OCI-M1 (cell line): ENCODE measurements at places on chromosomes 13 and 19.

DNA sequence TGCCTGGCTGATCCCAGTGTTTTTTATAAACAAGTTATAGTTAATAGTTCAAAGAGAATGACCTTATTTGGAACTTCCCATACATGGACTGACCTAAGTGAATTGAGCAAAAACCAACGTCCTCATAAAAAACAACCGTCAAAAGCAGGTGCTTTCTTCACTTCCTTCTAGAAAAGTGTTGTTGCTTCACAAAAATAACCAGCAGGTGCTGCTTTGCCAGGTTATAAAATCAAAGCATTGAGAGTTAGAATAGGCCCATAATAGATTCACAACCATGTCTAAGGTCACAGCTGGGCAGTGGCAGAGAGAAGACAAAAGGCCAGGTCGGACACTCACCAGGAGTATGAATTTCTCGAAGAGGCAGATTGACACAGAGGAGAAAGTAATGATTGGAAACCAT lies 9.5 kb downstream of the RUBCNL start:
- no peak for DNase-seq

DNA sequence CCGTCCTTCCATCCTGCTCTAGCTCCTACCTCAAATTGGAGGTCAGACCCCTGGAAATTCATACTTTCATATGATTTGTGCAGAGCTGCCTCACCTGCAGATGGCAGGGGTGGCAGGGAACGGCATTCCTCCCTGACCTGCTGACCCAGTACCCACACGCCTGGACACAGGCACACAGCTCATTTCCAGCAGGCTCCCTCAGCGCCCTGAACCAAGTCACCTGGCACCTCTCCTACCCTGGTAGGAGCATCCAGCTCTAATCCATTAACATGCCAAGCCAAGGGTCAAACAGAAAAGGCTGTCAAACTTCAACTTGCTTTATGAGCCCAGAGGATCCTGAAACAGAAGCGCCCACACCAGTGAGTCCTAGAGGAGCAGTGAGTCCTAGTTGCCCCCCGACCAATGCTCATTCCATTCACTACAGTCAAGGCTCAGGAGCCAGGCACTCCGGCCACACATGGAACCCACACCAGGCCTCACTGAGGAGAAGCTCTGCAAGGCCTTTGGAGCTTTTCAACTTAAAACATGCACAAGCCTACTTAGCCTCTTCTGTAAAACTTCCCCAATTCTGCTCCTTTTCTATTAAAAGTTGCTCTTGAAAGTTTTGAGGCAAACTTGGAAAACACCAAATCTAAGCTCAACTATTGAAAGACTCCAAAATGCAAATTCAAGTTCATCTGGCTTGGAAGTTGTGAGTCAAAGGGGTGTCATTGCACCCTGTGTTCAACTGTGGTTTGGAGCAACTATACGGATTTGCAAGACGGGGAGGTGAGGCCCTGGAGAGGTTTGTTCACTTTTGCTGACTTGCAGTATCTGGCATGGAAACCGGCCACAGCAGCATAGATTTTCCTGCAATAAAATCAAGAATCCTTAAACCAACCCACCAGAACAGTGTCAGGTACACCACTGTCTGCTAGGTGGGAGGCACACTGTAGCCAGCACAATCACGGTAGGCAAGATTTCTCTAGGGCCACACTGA lies 96.7 kb downstream of the CRYL1 start:
- DNase-seq, result no peak

GRCh38 chr13:100899720-100900316 lies 225.2 kb upstream of the TMTC4 start:
- DNase-seq, result no peak

GRCh38 chr19:7526059-7526929 lies 3.9 kb downstream of the MCOLN1 start:
- DNase-seq, result no peak

GRCh38 chr13:44195245-44195644 lies 178.4 kb upstream of the SERP2 start:
- no peak for DNase-seq

- DNase-seq, result no peak
Measured at GRCh38 chr13:24982333-24982999, 113.5 kb upstream of the PABPC3 start.

GRCh38 chr19:19417046-19417445 lies 11.6 kb downstream of the GATAD2A start:
- no peak for DNase-seq

GRCh38 chr19:6055013-6055795 lies 55.1 kb downstream of the RFX2 start:
- DNase-seq, result no peak

DNA sequence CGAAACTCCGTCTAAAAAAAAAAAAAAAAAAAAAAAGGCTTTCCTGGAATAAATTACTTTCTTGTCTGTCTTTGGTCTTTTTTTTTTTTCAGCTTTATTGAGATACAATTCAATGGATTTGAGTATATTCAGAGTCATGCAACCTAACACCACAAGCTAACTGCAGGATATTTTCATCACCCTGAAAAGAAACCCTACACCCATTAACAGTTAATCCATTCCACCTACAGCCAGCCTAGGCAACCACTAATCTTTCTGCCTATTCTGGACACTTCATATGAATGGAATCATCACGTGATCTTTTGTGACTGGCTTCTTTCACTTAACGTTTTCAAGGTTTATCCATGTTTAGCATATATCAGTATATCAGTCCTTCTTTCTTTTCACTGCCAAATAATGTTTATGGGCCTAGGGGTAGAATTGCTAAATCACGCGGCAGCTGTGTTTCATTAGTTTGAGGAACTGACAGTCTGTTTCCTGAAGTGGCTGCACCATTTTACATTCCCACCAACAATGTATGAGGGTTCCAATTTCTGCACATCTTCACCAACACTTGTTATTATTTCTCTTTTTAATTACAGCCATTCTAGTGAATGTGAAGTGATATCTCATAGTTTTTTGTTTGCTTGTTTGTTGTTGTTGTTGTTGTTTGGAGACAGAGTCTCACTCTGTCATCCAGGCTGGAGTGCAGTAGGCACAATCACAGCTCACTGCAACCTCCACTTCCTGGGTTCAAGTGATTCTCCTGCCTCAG lies 19.9 kb downstream of the LRFN3 start:
- DNase-seq, result no peak

- DNase-seq, result no peak
Measured at GRCh38 chr13:102399791-102400674, 1.8 kb downstream of the FGF14 start.

GRCh38 chr13:37747071-37747612 lies 122.4 kb downstream of the TRPC4 start:
- no peak for DNase-seq

DNA sequence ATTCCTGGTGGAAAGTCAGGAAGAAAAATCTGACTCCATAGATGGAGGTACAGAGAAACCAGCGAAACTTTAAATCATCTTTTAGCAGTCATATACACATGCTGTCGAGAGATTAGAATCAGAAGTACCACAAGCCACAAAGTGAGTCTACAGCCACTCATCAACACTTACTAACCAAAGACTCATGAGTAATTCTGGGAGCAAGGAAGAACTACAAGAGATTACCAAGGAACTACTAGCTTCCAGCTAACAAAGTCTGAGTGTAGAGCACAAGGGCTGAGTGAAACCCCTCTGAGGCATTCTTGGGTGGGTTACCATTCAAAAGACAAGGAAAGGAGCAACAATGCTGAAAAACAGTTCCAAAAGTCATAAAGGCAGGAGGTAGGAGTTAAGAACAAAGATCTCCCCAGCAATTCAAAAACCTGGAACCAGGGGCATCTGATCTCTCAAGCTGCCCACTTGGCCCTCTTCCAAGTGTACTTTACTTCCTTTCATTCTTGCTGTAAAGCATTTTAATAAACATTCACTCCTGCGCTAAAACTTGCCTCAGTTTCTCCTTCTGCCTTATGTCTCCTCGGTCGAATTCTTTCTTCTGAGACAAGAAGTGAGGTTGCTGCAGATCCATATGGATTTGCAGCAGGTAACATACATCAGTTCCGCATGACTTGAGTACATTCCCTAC lies 13.0 kb downstream of the RBM26 start:
- peak; percentile 86 for DNase-seq

GRCh38 chr13:108060111-108060510 lies 155.2 kb downstream of the LIG4 start:
- DNase-seq, result no peak

GRCh38 chr19:34888091-34888490 lies 38.6 kb upstream of the ZNF30 start:
- no peak for DNase-seq

DNA sequence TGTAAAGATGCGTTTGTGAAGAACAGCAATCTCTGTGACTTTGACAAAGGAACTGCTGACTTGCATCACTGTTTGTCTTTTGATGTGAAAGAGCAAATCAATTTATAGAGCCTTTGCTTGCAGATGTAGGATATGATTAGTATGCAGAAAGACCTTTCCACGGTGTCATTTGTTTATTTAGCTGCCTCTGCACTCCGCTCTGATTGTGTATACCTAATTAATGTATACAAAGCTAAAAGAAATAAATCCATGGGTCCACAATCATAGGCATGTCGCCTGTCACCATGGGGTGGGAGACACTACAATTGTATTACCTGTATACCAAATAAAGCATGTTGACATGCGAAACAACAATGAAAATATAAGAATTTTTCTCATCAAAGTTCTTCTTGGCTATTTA lies 410.7 kb downstream of the MZT1 start:
- DNase-seq, result no peak

DNA sequence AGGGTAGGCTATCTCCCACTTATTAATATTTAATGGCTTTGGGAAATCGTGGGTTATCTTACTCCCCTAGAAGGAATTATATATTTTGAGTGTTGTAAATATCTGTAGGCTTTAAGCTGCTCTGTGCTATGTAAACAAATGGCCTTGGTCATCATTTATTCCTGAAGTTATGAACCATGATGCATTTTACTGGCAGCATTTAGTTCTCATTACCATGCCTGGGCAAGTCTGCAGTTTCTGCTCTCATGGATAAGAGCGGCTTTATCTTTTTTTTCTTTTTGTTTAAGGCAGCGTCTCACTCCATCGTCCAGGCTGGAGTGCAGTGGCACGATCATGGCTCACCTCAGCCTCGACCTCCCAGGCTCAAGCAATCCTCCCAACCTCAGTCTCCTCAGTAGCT lies 156.1 kb downstream of the IRS2 start:
- no peak for DNase-seq

- DNase-seq, result peak; percentile 31
Measured at GRCh38 chr13:41313659-41314197, 2.7 kb downstream of the NAA16 start.

- DNase-seq, result no peak
Measured at GRCh38 chr19:16841391-16841926, 12.3 kb downstream of the SIN3B start.

GRCh38 chr19:32680986-32681385 lies 5.3 kb downstream of the RGS9BP start:
- DNase-seq, result no peak

DNA sequence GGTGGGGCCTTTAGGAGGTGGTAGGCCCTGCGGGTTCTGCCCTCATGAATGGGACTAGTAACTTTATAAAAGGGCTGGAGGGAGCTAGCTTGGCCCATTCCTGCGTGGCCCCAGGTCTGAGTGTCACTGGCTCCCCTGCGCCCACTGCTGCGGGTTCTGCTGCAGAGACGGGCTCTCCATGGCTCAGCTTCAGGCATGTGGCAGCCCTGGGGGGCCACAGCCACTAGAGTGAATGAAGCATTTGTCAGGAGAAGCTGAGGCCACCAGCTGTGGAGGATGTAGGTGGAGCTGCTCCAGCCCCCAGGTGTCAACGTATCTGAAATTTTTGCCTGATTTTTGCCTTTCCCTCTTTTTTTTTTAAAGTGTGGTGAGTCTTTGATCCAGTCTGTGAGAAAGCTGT lies 119.1 kb downstream of the SOX1 start:
- no peak for DNase-seq

DNA sequence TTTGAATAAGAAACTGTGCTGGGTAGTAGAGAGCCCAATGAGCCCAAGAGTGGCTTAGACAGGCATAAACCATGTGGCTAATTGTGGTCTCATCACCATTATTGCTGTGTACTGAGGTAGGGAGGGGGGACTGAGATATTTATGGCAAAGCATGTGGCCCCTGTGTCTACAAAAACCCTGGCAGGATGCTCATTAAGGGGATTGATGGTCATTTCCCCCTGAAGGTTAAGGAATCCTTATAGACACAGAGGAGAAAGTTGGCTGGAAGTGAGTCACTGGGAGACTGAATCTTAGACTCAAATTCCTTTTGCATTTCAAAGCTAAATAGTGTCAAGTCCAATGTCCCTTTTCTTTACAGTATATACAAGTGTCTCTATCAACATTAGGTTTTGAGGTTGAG lies 9.8 kb upstream of the DACT3 start:
- no peak for DNase-seq

GRCh38 chr13:21673539-21673788 lies 2.6 kb downstream of the FGF9 start:
- peak; percentile 36 for DNase-seq

GRCh38 chr19:1027650-1028061 lies 1.2 kb downstream of the CNN2 start:
- DNase-seq, result no peak

- DNase-seq, result no peak
Measured at GRCh38 chr13:66459143-66459542, 771.0 kb downstream of the PCDH9 start.

DNA sequence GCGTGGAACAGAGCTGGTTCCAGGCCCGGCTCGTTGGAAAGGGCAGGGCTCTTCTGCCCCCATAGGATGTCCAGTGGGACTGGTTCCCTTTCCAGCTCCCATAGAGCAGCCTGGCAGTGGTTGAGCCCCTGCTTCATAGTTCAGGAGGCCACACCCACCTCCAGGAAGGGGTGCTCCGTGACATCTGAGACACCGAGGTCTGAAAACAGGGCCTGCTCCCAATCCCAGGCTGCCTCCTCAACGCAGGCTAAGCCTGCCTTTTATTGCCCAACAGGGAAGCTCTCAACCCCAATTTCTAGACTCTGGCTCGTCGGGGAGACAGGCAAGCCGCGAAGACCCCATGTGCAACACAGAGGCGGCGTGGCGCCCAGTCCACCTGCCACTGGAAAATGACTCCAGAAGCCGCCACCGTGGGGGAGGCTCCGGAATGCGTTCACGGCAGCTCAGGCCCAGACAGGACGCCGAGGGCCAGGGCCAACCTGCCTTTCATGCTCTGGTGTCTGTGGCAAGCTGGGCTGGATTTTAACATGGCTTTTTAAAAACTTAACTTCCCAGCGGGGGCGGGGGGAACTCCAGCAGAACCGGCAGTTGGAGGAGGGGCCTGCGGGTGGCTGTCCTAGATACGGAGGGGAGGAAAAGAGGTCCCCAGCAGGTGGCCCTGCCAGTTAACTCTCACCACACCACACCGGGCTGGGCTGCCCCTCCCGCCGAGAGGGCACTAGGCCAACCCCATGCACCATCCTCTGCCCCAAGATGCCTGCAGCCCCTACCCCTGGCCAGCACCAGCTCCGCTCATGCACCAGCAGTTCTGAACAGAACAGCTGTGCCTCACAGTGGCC lies 17.9 kb upstream of the TINCR start:
- no peak for DNase-seq

GRCh38 chr13:51050021-51050830 lies 60.8 kb downstream of the C13orf42 start:
- DNase-seq, result no peak
